ENCODE measurements at places on chromosomes 7 and 10.
A peak's percentile ranks its signal among the peaks of the same experiment; 100 is the strongest.

GRCh38 chr7:33143996-33144718, 14.8 kb downstream of the BBS9 start:
- DNase-seq = no peak

DNA sequence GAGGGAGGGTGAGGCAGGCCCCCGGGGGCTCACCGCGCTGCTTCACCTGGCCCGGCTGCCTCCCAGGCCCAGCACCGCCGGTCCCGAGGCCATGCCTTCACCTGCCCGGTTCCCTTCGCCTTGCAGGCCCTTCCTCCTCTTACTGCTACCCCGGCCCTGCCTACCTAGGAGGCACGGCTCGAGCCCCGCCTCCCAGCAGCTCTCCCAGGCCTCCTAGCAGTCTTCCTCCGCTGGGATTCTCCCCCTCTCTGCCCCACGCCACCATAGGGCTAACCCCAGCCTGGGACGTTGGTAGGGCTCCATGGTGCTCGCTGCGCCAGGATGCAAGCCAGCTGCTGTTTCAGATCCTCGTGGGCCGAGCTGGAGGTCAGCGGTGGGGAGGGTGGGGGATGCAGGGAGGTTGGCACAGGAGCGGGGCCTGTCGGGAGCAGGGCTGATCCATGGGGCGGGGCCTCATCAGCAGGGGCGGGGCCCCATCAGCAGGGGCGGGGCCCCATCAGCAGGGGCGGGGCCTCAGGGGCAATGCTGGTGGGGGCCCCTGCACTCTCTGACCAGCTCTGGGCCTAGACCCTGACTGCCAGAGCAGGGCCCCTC, 63.3 kb downstream of the RASGEF1A start:
- peak; percentile 43 for DNase-seq

GRCh38 chr7:115113776-115114175, 191.9 kb downstream of the MDFIC start:
- no peak for DNase-seq

GRCh38 chr7:128020159-128020558, 11.1 kb downstream of the LRRC4 start:
- no peak for DNase-seq

DNA sequence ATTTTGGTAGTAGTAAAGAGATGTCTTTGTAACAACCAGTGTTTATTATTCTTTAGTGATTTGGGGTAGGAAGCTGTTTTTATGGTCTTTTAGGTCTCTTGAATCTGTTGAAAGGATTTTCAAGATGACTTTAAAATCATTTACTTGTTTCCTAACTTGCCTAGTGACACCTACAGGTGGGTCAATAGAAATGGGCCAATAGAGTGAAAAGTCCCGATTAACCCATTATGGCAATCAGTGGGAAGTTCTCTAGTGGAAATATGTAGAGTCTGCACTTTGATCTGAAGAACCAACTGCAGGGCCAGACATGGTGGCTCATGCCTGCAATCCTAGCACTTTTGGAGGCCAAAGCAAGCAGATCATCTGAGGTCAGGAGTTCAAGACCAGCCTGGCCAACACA, 374.7 kb upstream of the BMPER start:
- DNase-seq = no peak

GRCh38 chr7:134089446-134089845, 37.7 kb upstream of the LRGUK start:
- no peak for DNase-seq

GRCh38 chr7:55423277-55423711, 58.2 kb downstream of the LANCL2 start:
- DNase-seq = no peak

DNA sequence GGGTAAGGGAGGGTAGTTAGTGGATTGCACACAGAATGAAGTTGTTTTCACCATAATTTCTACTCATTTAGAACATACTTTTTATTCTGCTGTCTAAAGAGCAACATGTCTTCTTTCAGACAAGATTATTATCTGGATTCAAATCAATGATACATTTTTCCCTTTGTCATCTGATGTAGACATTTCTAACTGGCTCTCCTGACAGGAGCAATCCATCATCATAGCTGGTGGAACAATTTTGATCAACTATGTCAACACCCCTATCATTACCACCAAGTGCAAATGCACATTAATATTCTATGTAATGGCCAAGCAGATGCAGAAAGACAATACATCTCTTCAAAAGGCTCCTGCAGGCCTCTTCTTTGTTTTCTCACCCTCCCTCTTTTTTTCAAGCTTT, 672.9 kb upstream of the LRRTM3 start:
- no peak for DNase-seq

DNA sequence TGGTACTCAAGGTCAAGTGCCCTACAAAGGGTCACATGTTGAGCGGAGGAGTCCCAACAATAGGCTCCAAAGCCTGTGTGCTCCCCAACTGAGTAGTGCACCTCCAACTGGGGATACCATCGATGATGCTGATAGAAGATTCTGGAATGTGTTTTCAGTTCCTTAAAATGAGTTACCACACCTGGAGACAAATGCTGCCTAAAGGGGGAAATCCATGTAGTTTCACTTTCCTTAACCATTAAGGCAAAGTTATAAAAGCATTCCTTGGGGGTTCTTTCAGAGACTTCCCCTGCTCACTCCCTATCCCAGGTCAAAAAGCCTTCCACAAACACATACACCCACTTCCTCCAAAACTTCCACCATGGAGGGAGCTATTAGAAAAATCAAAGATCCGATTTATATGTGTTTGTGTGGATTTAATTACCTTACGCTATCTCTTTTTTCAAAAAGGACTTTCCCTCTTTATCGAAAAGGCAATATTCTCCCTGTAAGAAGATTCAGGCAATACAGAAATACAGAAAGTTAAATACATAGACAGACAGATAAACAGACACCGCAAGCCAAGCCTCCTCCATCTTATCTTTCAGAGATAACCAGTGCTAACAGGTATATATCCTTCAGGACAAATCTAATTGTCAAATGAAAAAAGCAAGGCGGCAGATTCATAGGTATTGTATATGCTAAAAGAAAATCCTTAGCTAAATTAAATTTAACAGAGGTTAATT, 135.9 kb upstream of the ASAH2 start:
- DNase-seq = no peak

DNA sequence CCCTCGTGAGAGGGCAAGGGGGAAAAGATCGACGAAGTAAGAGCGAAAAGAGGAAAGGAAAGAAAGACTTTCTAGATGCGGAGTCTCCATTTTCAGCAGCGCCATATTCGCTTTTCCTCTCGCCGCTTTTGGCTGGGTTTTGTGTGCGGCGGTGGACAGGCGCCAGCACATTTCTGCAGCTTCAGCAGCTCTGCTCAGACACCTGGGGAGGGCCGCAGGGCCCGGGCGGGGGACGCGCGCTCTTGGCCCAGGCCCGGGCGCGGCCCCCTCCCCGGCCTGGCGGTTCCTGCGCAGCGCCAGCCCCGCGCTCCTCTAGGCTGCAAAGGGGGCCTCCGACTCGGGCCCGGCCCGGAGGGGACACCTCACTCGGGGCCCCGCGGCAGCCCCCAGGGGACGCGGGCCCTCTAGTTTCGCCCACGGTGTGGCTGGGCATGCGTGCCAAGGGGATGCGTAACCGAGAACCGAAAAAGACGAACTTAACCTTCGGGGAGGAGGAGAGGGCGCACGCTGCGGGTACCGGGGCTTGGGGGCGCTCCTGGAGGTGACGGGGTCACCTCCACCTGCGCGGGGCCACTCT, 34.5 kb upstream of the EBLN1 start:
- no peak for DNase-seq

DNA sequence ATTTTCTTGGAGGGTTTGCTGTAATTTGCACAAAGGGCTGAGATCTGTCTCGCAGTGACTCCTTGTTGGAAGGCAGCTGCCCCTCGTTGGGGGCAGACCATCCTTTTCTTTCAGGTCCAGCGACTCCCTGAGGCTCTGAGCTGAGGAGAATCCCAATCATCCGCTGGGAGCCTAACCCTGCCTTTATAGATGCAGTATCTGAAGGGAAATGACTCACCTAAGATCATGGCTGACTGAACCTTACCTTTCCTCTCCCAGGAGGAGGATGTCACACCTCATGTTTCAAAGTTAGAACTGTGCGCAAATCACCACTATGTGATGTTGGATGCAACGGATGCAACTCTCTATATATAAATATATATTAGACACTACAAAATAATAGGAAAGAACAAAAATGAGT, 36.4 kb upstream of the MXI1 start:
- DNase-seq = no peak

DNA sequence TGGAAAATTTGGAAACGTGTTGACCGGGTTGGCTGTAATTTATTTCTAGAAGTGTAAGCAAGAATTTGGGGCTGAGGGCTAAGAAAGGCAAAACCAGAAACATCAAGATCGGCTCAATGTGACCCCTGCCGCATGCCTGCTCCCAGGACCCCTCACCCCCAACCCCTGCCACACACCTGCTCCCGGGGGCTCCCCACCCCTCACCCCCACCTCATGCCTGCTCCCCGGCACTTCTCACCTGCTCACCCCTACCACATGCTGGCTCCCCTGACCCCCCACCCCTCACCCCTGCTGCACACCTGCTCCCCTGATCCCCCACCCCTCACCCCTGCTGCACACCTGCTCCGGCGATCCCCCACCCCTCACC, 19.0 kb upstream of the CFAP46 start:
- DNase-seq = no peak

GRCh38 chr10:73439605-73440312, 6.4 kb upstream of the MSS51 start:
- no peak for DNase-seq

- DNase-seq = no peak
Measured at GRCh38 chr10:3904419-3904960, 119.5 kb upstream of the KLF6 start.

GRCh38 chr7:129612112-129613015, 844 bp downstream of the NRF1 start:
- DNase-seq = no peak

DNA sequence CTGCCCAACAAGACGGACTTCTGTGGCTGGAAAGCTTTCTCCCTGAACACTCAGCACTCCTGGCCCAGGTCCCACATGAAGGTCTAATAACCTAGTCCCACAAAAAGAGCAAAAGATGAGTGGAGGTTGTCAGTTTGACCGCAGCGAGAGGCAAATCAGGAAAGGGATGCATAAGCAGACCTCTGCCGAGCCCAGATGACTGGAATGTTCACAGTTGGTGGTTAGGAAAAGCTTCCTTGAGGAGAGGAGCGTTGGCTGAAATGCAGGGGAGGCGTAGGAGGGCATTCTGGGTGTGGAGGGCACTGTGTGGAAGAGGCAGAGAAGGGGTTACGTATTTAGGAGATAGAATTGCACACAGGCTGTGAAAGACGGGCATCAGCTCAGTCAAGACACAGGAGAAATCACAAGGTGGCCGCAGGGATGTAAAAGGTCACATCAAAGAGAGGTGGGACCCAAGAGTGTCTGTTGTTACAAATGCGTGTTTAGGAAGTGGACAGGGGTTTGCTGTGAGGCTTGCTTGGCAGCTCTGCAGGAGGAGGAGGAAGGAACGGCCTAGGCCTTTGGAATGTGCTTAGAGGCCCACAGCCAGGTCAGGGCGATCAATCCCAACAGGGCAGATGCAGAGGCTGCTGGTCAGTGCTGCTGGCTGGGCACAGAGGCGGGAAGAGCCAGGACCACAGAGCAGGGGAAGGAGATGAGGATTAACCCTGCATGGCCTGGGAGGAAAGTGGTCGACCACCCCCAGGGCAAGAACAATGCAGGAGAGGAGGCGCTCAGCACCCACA, 133.5 kb downstream of the VIPR2 start:
- no peak for DNase-seq

GRCh38 chr10:131323880-131324279, 12.4 kb upstream of the TCERG1L start:
- DNase-seq = no peak

GRCh38 chr7:117769085-117769484, 104.2 kb downstream of the CTTNBP2 start:
- DNase-seq = no peak

DNA sequence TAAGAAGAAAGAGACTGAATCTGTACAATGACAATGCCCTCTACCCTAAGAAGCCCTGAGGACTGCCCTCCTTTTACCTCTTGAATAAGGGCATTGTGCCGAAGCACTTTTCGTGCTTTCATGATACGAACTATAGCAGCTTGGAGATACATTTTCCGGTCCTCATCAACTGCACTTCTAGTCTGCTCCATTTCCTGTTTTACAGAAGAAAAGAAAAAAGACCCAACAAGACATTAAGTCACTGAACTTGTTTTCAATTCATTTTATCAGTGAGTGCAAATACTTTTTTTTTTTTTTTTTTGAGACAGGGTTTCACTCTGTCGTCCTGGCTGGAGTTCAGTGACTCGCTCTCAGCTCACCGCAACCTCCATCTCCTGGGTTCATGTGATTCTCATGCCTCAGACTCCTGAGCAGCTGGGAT, 78.4 kb downstream of the CUL2 start:
- DNase-seq = no peak

DNA sequence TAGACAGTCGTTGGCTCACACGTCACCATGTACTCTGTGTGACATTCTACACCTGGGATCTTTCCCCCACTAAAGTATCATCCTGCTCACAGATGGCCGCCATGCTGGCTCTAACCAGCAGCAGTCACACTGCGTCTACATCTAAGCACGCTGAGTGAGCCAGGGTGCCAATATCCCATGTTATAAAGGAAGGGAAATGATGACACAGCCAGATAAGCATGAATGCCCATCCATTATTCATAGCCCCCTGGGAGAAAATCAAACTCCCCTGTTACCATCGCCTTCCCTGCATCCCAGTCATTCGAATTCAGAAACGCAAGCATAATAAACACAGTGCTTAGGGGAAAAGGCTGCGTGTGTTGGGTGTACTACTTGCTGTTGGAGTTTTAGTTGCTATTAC, 698.2 kb upstream of the AUTS2 start:
- DNase-seq = no peak

DNA sequence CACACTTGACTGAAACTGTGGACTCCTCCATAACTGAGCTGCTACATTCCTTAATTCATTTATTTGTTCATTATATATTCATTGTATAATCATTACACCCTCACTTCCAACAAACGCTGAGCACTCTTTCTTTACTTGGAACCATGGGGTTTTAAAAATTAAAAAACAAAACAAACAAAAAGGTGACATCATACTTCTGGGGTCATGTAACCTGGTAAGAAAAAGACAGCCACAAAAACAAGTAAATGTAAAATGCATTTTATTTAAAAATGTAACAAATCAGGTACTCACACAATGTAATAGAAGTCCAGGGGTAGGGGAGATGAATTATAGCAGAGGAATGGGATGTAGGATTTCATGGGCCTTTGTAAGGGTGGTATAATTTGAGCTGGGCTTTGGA, 25.1 kb downstream of the PLEKHS1 start:
- no peak for DNase-seq

DNA sequence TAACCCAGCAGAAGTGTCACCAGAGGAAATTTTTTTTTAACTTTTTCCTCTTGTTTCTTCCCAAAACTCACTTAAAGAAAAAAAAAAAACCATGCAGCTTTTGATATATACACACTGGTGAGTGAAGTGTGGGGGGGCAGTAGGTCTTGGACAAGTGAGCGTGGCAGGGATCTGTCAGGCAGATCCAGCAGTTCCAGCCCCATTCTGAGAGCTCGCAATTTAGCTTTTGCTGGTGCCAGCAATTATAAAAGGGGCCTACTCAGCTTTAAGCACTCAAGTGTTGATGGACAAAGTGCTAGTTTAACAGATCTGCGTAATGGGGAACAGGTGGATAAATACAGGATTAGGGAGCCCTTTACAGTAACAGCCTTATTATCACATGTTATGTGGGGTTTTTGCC, 619.2 kb upstream of the GALNT17 start:
- no peak for DNase-seq

GRCh38 chr7:142880876-142881505, 4.6 kb downstream of the TRPV6 start:
- DNase-seq = no peak

- no peak for DNase-seq
Measured at GRCh38 chr7:69951458-69951857, 353.2 kb downstream of the AUTS2 start.

- DNase-seq = no peak
Measured at GRCh38 chr10:89217057-89217990, 10.2 kb upstream of the CH25H start.
